ENCODE measurements at places on chromosomes 5 and 9. TPM values are rescaled to one million over a fixed set of nuclear protein-coding genes. Genes with fewer than 3 reads are reported as not detected.
A peak's percentile ranks its signal among the peaks of the same experiment; 100 is the strongest.

DNA sequence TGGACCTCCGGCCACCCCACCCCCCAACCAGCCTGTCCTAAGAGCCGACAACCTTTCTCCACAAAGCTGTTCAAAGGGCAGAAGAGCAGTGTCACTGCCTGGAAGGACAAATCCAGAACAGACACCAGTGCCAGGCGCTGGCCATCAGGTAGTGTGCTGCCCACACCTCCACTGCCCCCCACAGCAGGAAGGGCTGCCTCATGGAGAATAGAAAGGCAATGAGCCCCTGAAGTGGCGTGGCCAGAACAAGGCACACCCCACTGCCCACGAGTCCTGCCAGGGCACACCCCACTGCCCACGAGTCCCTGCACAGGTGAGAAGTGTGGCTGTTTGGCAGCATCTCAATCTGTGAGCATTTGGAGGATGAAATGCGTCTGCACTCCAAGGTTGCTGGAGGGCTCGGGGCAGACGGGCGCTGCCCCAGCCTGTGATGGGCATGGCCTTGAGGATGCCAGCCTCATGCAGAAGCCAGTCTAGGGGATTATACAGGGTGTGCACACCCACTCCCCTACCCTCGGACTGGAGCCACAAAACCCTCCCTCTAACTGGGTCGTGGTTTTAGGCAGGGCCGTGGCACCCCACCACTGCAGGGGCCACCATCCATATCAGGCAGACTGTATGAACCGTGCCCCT lies 2.3 kb upstream of the SLC9A3 start:
- no peak overlapping the region for H3K27ac ChIP-seq
- no peak for DNase-seq
- H3K4me1 ChIP-seq = peaks cover 4% of the 10 kb centered on the region
- no peak overlapping the region for H3K4me3 ChIP-seq

The PCDHA7 gene
- 0.10 TPM for total RNA-seq

The C5orf24 gene
- 24.2 TPM for total RNA-seq

GRCh38 chr9:103942651-103943050 lies 151.5 kb upstream of the SMC2 start:
- H3K36me3 ChIP-seq = no peaks in the 10 kb centered on the region
- no peak overlapping the region for H3K27ac ChIP-seq
- no peaks in the 10 kb centered on the region for H3K4me1 ChIP-seq
- peak; percentile 19 for DNase-seq
- no peak overlapping the region for H3K4me3 ChIP-seq

The SEMA4D gene
- total RNA-seq = 14.7 TPM

DNA sequence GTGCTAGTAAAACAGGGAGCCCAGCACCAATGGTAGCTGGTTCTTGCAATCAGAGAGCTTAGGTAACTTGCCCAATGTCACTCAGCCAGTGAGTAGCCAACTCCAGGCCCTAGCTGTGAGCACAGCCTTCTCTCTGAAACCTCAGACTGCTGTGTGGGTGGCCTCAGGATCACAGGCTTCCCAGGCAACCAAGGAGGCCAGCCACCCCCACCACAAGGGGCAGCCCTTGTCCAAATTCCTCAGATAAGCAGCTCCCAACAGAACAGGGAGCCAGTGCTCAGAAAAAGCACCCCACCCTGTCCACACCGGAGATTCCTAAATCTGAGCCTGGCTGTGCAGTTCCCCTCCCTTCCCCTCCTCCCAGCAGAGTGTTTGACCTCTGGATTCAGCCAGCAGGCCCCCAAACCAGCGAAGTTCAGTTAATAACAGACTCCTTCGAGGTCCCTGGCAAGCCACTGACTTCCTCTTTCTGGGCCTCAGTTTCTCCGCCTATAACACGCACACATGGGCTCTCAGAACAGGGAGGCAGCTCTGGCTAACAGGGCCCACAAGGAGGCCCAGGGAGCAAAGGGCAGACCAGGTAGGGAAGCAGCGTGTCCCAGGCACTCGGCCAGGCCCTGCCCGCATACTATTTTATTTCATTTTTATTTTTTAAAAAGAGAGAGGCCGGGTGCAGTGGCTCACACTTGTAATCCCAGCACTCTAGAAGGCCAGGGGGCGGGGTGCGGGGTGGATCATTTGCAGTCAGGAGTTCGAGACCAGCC lies 2.7 kb downstream of the EEIG1 start:
- peak overlapping the region; percentile 96 for H3K27ac ChIP-seq
- H3K27me3 ChIP-seq = no peaks in the 10 kb centered on the region
- peak overlapping the region; percentile 83 for H3K4me3 ChIP-seq
- no peaks in the 10 kb centered on the region for H3K36me3 ChIP-seq
- peak; percentile 74 for DNase-seq
- peaks cover 42% of the 10 kb centered on the region for H3K4me1 ChIP-seq

- no peak for DNase-seq
- no peaks in the 10 kb centered on the region for H3K27me3 ChIP-seq
- no peak overlapping the region for H3K4me3 ChIP-seq
- H3K36me3 ChIP-seq = no peaks in the 10 kb centered on the region
These were observed 309.8 kb upstream of the IRX4 start for GRCh38 chr5:2192496-2192895.

The PCDHGB3 gene
- total RNA-seq = 0.57 TPM

Measured in colonic mucosa (tissue), 4 donors.